ENCODE measurements at places on chromosomes 12 and 14. TPM values are rescaled to one million over a fixed set of nuclear protein-coding genes. Genes with fewer than 3 reads are reported as not detected.

Gene CDCA3
- 11.9 TPM for total RNA-seq

- peaks cover 67% of the 10 kb centered on the region for H3K27me3 ChIP-seq
- no peak overlapping the region for H3K27ac ChIP-seq
- no peak for DNase-seq
- no peak overlapping the region for H3K4me3 ChIP-seq
These were observed 83.6 kb downstream of the CCDC92 start for GRCh38 chr12:123888989-123889388.

Gene CLECL1
- not detected for total RNA-seq

Gene LMO3
- total RNA-seq = 0.53 TPM

Gene ZNF605
- 31.3 TPM for total RNA-seq

GRCh38 chr12:104309446-104309993, 6.0 kb downstream of the EID3 start:
- no peaks in the 10 kb centered on the region for H3K27me3 ChIP-seq
- peaks cover 17% of the 10 kb centered on the region for H3K36me3 ChIP-seq
- H3K4me3 ChIP-seq = no peak overlapping the region
- no peak for DNase-seq
- no peak overlapping the region for H3K27ac ChIP-seq

GRCh38 chr12:51814311-51815088, 34.0 kb downstream of the FIGNL2 start:
- H3K36me3 ChIP-seq = no peaks in the 10 kb centered on the region
- peaks cover 15% of the 10 kb centered on the region for H3K27me3 ChIP-seq
- DNase-seq = peak; percentile 45
- peak overlapping the region; percentile 57 for H3K4me3 ChIP-seq
- H3K27ac ChIP-seq = no peak overlapping the region
- peaks cover 23% of the 10 kb centered on the region for H3K4me1 ChIP-seq

DNA sequence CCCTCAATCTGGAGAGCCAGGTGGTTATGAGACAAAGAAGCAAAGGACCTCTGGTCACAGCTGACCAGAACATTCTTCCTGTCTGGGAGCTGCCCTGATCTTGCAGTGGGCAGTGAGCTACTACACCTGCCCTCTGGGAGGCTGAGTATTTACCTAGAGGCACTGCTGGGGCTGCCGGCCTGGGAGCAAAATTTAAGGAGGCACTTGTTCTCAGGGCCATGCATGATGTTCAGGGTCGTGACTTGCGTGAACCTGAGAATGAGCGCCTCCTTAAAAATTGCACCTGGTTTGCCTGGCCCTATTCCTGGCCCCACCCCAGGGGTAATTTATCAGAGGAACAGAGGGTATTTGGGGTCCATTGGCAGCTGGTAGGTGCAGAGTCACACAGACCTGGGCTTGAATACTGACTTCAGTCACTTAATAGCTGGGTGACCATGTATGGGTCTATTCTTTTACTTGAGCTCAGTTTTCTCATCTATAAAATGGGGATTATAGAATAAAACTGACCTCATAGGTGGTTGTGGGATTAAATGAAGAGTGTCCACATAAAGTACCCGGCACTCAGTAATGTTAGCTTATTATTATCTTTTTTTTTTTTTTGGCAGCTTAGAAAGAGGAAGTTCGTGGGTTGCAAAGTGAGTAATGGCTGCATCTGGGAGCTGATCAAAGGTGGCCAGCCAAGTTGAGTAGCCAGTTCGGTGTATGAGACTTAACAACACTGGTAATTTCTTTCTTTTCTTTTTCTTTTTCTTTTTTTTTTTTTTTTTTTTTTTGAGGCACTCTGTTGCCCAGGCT, 107.4 kb upstream of the MED13L start:
- H3K27me3 ChIP-seq = peaks cover 31% of the 10 kb centered on the region
- no peaks in the 10 kb centered on the region for H3K36me3 ChIP-seq
- peaks cover 25% of the 10 kb centered on the region for H3K4me1 ChIP-seq
- DNase-seq = no peak
- H3K27ac ChIP-seq = no peak overlapping the region
- no peak overlapping the region for H3K4me3 ChIP-seq

Gene DNM1L
- 88.9 TPM for total RNA-seq

- no peak overlapping the region for H3K4me3 ChIP-seq
- DNase-seq = no peak
- H3K4me1 ChIP-seq = no peaks in the 10 kb centered on the region
- no peaks in the 10 kb centered on the region for H3K36me3 ChIP-seq
- H3K27me3 ChIP-seq = no peaks in the 10 kb centered on the region
- H3K27ac ChIP-seq = no peak overlapping the region
These were observed 110.1 kb downstream of the SLC25A21 start for GRCh38 chr14:37062191-37062803.

- H3K4me1 ChIP-seq = no peaks in the 10 kb centered on the region
- peaks cover 49% of the 10 kb centered on the region for H3K36me3 ChIP-seq
- no peak overlapping the region for H3K4me3 ChIP-seq
These were observed 12.6 kb downstream of the SFSWAP start for GRCh38 chr12:131723532-131723931.

GRCh38 chr12:52202361-52203078, 10.7 kb upstream of the KRT80 start:
- peaks cover 60% of the 10 kb centered on the region for H3K4me1 ChIP-seq
- peak overlapping the region; percentile 65 for H3K27ac ChIP-seq
- no peak for DNase-seq
- no peaks in the 10 kb centered on the region for H3K36me3 ChIP-seq
- no peak overlapping the region for H3K4me3 ChIP-seq
- no peaks in the 10 kb centered on the region for H3K27me3 ChIP-seq

DNA sequence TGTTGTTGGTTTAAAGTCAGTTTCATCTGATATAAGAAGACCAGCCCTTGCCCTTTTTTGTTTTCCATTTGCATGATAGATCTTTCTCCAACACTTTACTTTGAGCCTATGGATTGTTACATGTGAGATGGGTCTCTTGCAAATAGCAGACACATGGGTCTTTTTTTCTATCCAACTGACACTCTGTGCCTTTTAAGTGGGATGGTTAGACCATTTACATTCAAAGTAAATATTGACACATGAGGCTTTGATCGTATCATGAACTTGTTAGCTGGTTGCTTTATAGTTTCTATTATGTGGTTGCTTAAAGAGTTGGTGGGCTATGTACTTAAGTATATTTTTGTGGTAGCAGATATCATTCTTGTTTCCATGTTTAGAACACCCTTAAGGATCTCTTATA, 213.4 kb upstream of the G2E3 start:
- H3K4me3 ChIP-seq = no peak overlapping the region
- no peaks in the 10 kb centered on the region for H3K36me3 ChIP-seq
- H3K27ac ChIP-seq = no peak overlapping the region
- no peaks in the 10 kb centered on the region for H3K4me1 ChIP-seq

All from mesothelial cell of epicardium (in vitro differentiated cells).